ENCODE measurements at places on chromosomes 12 and 14.
A peak's percentile ranks its signal among the peaks of the same experiment; 100 is the strongest.

DNA sequence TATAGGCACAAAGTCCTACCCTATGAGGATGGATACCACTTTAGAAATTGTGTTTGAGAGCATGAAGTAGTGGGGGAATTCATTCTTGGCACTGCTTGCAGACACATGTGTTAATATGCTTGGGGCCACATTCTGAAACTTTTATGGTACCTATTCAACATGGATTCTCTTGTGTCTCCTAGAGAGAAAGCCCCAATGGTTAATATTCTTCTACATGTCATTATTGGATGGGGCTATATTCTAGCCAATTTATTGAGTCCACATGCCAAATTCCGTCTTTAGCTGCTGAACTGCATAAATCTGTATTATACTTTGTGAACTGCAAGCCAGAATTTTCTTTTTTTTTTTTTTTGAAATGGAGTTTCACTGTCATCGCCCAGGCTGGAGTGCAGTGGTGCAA is 140.0 kb downstream of the KICS2 start:
- no peak for ATAC-seq

GRCh38 chr12:10363914-10364814 is 25.7 kb downstream of the KLRK1 start:
- peak; percentile 59 for ATAC-seq

- ATAC-seq, result no peak
These were observed 182.9 kb upstream of the SLC38A2 start for GRCh38 chr12:46555406-46555852.

DNA sequence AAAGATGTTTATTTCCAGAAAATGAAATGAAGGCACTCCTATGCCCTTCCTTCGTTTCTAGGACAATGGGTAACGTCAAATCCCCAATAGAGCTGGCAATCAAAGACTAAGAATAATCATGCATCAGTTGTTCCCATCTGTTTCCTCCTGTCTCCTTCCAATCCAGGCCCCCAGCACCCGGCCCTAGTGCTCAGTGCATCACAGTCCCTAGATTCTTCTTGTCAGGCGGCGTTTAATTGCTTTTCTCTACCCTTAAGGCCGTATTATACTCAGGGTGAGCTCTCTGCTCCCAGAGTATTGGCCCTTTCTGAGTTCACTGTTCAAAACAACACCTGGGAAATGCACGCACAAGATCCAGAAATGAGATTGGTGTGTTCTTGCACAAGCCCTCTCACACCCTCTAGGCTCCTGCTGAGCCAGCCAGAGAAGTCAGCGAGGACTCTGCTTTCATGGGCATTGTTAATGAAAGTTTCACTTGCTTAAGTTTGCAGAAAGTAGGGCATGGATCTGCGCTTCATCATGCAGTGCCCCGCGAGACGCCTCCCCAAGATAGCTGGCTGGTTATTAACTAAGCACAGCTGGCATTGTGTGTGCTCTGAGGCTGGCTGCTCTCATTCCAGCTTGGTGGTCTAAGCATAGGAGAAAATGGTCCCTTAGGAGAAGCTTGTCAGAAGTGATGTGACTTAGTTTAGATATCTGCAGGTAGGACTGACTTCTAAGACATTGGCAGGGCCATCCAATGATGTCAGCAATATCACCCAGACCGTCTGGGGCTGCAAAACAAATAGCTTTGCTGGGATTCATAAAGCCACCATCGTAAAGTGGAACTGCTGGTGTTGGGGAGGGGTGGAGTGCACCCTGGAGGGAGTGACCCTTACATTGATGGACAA is 28.7 kb downstream of the CRACR2A start:
- no peak for ATAC-seq

- no peak for ATAC-seq
These were observed 16.3 kb downstream of the MAP4K5 start for GRCh38 chr14:50516091-50516490.

DNA sequence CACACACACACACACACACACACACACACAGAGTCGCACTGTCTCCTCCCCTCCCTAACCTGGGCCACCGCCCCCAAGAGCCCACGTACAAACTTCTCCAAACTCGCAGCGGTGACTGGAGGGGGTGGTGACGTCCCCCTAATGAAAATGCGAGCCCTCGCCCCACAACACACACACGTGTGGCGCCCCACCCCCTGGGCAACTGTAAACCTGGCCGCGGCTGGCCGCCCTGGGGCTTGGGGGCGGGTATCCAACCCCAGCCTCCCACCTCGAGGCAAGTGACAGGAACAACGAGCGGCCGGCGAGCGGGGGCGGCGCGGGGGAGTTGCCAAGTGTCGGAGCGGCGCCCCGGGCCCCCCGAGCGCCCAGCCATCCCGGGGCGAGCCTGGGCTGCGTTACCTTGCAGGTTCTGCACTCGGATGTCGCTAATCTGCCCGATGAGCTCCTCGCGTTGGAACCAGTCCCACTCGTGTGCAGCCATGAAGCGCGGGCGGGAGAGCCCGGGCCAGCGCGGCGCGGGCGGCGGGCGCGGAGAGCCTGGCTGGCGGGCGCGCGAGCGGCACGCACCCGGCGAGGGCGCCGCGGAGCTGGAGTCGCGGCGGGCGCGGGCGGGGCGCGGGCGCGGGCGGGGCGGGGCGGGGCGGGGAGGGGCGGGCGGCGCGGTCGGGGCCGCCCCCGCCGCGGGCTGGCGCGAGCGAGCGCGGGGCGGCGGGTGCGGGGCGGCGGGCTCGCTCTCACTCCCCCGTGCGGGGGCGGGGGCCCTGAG is at the start of gene CLMN:
TSS of gene CLMN (minus strand) at position 597 of the 766 bp plus-strand sequence. CDS start at position 481, 116 bp downstream.
- ATAC-seq, result peak; percentile 40

- no peak for ATAC-seq
These were observed 207.8 kb downstream of the DPF3 start for GRCh38 chr14:72686101-72686500.

Measured in esophagus mucosa (tissue), 1 donor.